ENCODE measurements at places on chromosomes 6 and 20.

DNA sequence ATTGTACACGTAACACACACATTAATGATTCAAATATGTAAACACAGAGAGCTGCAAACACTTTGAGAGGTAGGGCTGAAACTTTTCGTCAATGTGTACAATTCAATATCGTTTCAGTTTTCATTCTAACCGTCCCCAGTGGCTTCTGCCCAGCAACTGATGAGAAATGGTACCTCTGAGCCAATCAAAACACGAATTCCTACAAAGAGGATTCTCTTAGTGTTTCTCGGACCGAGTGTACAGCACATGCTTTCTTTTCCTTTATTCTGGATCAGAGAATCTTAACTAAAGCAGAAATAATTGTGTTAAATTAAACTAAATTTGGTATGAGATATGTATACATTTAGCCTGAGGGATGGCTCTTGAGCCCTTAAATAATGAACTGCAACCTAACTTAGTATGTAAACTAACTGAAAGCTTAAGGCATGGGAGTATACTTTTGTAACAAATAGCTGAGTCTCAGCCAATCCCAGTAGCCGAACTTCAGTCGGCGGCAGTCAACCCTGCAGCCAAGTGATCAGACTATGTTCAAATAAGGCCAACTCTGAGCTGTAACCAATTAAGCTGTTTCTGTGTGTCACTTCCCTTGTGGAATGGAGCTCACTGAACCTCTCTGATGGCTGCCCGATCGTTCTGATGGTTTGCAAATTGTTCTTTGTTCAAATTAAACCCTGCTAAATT is 16.1 kb downstream of the BTN2A1 start:
- DNase-seq, result peak; percentile 39

- DNase-seq, result no peak
These were observed 41.5 kb downstream of the GRIK2 start for GRCh38 chr6:101435038-101435437.

DNA sequence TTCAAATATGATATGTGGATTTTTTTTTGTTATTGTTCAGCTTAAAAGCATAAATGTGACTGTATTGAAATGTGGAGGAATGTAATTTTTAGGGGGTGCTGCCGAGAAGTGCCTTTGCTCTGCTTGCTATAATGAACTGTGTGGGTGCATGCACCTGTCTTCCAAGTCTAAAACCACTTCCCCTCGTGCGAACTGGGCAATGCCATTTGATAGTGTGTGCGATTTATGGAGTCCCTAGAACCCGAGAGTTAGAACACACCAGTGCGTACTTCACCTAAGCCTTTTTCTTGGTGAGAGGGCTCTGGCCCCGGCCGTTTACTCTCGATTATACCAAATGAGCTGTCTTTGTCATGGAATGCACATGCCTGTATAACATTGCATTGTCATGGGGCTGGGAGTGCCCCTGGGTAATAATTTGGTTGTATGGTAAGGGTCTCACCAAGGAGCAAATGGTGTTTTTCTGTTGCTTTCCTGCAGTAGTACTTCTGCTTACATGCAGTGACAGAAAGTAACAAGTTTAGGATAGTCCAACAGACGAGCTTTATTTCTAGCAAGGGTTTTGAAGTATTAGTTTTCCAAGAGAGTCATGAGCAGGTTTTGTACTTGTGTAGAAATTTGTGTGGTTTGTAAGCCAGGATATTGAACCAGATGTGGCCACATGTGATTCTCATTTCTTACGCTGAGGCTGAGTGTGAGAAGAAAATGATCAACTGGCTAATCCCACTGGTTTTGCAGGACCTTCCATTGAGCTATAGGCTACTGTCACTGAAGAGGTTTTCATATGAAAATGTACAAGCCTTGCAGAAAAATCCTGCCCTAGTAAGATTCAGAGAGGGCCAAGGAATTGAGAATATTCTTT is 172.4 kb downstream of the DTNBP1 start:
- no peak for DNase-seq

DNA sequence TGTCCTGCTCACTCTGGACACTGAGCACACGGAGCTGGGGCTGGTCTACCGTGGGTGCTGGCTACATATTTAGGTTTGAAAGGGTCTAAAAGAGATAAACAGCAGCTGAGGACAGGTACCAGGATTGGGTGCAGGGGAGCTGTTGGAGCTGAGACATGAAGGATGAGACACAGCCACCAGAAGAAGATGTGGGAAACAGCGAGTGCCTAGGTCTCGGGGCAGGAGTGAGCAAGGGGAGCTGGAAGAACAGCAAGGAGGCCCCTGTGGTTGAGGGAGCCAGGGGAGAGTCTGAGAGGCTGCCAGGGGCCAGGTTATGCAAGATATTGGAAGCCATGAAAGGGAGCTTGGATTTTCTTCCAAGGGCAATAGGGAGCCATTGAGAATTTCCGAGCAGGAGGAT is 434.0 kb upstream of the SULF2 start:
- DNase-seq, result no peak

DNA sequence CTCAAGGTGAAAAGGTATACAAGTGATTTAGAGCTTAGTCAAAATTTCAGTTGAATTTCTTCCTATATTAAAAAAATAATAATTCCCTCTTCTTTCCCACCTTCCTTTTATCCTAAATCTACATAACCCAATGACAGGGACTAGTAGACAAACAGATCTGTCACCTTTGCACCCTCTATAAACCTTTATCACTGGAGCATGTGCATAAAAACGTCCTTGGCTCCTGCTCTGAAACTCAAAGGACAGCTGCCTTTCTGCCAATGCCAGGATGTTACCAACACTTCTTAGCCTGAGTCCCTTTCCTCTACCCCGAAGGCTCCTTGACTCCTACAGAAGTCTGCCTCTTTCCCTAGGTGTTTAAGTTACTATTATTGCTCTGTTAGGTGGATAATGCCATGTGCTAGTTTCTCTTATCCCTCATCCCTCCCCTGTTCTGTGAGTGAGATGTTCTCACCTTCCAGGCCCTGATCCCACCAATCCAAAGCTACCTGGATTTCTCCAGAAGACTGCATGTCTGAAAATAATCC is 4.3 kb downstream of the CLVS2 start:
- no peak for DNase-seq

DNA sequence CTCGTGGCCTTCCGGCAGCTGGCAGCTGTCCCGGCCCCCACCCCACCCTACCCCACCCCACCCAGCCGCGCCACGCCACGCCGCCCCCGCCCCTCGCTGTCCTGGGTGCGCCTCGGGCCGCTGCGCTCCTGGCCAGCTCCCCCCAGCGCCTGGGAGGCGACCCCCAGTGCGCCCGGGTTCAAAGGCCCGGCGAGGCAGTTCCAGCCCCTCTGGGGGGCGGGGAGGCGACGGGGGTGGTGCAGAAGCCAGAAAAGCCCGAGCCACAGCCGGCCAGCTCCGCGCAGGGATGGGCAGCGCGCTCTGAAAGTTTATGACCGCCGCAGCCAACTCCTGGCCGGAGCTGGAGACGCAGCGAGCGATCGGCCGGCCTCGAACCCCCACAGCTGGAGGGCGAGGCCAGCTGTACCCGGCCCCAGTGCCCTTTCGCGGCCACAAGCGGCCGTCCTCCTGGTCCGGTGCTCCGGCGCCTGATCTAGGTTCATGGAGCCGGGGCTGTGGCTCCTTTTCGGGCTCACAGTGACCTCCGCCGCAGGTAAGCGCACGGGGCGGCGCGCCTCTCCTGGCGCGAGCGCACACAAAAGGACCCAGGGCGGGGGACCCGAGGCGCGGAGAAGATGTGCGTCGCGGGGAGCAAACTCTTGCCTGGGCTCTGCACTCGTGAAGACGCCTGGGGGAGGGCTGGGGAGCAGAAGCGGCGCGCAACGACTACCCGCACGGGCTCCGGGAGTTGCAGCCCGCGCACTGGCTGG is at the start of gene EDN3:
Gene EDN3 (plus strand): TSS at position 279 of the 749 bp plus-strand sequence. CDS start 202 bp downstream, at position 481.
- no peak for DNase-seq

GRCh38 chr20:32991792-32992641 is 12.2 kb downstream of the SUN5 start:
- no peak for DNase-seq

DNA sequence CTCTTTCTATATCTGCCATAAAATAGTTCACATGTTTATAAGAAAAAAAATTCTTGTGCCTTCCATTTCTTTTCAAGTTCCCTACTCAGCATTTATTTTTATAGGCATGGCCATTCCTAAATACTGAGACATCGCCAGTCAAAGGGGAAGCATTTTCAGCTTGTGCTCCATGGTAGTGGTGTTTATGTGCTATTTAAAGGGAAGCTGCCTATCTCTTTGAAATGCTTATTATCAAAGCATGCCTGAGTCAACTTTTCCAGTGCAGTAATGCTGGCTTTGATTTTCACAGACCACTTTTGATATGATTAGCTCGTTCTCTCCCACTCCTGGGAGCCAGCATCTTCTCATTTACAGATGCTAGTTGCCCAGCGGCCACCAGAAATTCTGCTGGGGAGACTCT is 124.1 kb upstream of the RIN2 start:
- no peak for DNase-seq

All from D721Med (cell line).